CD4-positive, alpha-beta memory T cell (primary cell): ENCODE measurements at places on chromosomes 2 and 18. TPM values are rescaled to one million over a fixed set of nuclear protein-coding genes. Genes with fewer than 3 reads are reported as not detected.

CXCR2 gene
- not detected for total RNA-seq

COL4A3 gene
- not detected for total RNA-seq

CDH7 gene
- not detected for total RNA-seq

SLC30A3 gene
- not detected for total RNA-seq

PDCL3 gene
- 17.8 TPM for total RNA-seq

CENPA gene
- not detected for total RNA-seq

ZNF396 gene
- total RNA-seq, result 7.3 TPM

GKN2 gene
- total RNA-seq, result not detected

ABCA12 gene
- not detected for total RNA-seq

ACP1 gene
- 90.1 TPM for total RNA-seq

DCDC2C gene
- not detected for total RNA-seq

ABCG5 gene
- total RNA-seq, result not detected

NHEJ1 gene
- total RNA-seq, result 15.5 TPM

TMSB10 gene
- 1,245 TPM for total RNA-seq

DNAH6 gene
- total RNA-seq, result 1.9 TPM

NFATC1 gene
- total RNA-seq, result 64.3 TPM

DYNAP gene
- not detected for total RNA-seq
